ENCODE measurements at places on chromosomes 13 and 19.

- DNase-seq = no peak
These were observed 9.0 kb downstream of the PTH2 start for GRCh38 chr19:49414256-49414655.

DNA sequence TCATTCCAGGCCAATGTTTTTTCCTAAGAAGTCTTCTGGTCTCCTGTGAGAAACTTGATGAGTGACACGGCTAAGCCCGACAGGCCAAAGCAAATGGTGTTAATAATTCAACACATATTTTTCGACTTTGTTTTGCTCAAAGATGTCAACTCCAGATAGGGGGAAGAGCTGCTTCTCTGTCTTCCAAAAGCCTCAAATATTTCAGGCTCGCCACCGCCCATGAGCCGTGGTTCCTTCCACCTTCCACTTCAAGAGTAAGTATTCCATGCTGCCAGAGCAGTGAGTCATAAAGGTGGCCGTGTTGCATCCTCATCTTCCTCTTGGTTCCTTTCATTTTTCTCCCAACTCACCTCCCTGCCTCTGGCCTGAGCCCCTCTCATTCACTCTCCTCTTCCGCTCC is 272.6 kb downstream of the EFNB2 start:
- no peak for DNase-seq

- DNase-seq = no peak
These were observed 12.5 kb downstream of the PBX4 start for GRCh38 chr19:19606021-19606420.

GRCh38 chr13:105278943-105279381 is 1256.5 kb downstream of the EFNB2 start:
- DNase-seq = no peak

DNA sequence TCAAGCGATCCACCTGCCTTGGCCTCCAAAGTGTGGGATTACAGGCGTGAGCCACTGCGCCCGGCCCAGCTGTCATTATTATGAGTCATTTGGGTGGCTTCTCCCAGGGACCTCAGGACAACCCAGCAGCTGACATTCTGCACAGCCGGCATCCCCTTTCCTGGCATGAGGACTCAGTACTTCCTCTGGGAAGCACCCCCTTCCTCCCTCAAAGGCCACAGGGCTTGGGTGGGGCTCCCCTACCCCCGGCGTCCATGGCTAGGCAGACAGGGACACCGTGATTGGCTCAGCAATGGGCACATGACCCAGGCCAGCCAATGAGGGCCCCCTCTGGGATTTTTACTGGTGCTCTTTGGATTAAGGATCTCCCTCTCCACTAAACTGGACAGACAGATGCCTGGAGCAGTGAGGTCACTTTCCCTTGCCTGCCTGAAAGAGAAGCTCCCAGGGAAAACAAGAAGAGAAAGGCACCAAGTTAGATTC is 6.0 kb downstream of the KANK2 start:
- DNase-seq = no peak

DNA sequence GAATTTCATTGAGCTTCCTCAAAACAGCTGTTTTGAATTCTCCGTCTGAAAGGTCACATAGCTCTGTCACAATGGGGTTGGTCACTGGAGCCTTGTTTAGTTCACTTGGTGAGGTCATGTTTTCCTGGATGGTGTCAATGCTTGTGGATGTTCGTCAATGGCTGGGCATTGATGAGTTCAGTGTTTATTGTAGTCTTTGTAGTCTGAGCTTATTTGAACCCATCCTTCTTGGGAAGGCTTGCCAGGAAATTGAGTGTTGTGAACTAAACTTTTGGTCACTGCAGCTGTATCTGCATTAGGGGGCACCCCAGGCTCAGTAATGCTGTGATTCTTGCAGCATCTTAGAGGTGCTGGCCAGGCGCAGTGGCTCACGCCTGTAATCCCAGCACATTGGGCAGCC is 22.0 kb downstream of the BLOC1S3 start:
- DNase-seq = no peak

DNA sequence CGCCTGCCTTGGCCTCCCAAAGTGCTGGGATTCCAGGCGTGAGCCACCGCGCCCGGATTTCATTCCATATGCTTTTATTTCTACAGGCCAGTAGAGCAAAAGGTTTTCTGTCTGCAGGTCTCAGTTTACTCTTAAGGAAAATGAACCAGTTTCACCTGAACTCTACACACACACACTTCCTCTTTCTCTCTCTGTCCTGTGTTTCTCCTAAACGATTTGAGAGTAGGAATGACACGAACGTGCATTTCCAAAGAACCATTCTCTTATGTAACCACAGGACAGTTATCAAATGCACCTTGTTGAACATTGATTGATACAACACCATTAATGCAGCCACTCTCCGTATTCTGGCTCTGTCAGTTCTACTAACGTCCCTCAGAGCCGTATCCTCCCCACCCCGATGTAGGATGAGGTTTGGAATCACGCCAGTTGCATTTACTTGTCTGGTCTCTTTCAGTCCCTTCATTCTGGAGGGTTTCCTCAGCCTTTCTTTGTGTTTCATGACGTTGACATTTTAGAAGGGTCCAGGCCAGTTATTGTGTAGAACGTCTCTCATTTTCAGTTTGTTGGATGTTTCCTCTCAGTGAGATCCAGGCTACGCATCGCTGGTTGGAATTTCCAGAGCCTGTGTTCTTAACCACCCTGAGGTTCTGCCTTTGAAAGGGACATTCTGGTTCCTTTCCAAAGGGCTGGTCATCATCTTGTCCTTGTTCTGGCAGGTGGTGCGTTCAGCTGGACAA is 36.0 kb downstream of the BICRA start:
- no peak for DNase-seq

- no peak for DNase-seq
These were observed 4.8 kb upstream of the DPRX start for GRCh38 chr19:53626976-53627375.

GRCh38 chr13:44078806-44079376 is 199.2 kb downstream of the LACC1 start:
- no peak for DNase-seq

DNA sequence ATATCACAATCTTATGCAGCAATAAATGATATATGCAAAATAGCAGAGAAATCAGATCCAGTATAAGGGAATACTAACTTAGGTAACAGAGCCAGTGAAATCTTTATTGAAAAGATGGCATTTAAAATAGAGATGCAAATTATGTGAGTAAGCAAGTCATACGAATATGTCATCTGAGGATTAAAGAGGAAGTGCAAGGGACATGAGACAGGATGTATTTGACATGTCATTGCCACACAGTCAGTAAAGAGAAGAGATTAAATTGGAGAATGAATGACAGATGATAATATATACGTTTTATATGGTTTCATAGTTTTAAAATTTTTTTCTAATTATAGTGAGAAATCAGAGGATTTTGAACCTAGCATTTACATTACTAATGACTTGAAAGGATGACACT is 426.4 kb downstream of the SLITRK5 start:
- no peak for DNase-seq

DNA sequence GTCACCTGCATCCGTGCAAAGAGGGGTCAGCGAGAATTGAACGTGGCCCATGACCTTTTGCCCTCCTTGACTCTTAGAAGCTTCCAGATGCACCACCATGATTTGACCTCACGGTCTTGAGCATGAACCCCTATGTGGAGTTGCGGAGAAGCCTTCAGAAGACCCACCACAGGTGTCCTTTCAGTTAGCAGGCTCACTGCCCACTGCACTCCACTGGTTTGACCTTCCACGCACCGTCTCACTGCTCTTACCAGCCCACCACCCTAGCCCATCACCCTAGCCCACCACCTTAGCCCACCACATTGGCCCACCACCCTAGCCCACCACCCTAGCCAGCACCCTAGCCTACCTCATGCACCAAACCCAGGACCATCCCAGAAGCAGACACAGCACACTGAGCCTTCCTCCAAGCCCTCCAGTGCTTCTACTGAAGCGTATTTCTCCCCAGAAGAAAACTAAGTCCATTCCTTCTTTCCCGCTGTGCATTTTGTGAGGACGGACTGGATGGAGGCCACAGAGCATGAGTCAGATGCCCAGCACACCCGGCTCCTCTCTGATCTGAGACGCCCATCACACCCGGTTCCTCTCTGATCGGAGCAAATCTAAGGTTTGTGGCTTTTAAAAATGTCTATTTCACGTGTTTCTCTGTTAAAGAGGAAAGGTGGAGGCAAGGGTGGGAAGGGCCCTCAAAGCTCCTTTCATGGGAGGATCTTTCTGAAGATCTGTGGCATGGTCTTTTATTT is 45.8 kb downstream of the SOX1 start:
- no peak for DNase-seq

GRCh38 chr13:113793718-113794085 is 34.7 kb downstream of the TMEM255B start:
- DNase-seq = no peak

DNA sequence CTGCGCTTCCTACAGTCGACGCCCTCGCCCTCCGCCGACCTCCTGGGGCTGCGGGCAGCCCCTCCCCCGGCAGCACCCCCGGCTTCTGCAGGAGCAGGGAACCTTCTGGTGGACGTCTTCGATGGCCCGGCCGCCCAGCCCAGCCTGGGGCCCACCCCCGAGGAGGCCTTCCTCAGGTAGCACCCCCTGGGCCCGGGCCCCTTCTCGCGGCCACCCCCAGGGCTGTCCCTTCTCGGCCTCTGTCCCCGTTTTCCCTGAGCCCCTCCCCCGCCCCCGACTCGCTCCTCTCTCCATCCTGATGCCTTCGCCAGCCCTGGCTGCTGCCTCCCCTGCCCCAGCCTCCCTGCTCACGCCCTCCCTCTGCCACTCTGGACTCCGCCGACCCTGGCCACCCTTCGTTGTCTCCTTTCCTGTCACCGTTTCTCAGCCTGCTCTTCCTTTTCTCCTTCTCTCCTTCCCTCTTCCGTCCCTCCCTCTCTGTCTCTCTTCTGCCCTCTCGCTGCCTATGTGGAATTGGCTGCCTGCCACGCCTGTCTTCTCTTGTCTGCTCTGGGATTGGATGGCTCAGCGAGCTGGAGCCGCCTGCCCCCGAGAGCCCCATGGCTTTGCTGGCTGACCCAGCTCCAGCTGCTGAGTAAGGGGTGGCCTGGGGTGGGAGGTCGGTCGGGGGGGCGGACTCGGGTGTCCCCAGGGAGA is 11.0 kb downstream of the FUZ start:
- peak; percentile 98 for DNase-seq

DNA sequence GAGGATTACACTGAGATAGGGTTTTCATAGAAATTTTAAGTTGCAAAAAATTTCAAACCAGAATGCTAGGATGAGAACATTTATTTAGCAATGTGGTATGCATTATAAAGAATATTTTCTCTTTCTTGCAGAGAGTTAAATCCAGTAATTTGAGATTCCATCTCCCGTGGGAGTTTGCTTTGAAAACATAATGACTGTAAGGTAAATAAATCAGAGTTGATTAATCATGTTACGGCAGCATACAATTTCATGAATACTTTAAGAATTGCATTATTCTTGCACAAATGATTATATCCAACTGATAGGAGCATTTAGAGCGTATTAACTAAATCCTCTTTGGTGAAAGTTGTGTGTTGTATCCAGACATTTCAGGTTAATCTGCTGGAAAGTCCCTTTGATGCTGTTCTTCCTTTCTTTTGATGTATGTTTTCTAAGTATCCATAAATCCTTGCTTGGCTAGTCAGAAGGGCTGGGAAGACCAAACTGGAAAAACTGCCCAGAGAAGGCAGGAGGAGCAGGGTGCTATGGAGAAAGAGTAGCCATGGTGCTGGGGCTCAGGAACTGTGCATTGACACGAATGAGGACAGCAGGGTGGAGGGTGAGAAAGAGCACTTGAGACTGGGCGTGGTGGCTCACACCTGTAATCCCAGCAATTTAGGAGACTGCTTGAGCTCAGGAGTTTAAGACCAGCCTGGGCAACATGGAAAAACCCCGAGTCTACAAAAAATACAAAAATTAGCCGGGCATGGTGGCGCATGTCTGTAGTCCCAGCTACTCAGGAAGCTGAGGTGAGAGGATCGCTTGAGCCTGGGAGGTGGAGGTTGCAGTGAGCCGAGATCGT is 4.8 kb upstream of the GJA3 start:
- DNase-seq = no peak

- DNase-seq = no peak
These were observed 2.8 kb upstream of the FOSB start for GRCh38 chr19:45464852-45465441.

DNA sequence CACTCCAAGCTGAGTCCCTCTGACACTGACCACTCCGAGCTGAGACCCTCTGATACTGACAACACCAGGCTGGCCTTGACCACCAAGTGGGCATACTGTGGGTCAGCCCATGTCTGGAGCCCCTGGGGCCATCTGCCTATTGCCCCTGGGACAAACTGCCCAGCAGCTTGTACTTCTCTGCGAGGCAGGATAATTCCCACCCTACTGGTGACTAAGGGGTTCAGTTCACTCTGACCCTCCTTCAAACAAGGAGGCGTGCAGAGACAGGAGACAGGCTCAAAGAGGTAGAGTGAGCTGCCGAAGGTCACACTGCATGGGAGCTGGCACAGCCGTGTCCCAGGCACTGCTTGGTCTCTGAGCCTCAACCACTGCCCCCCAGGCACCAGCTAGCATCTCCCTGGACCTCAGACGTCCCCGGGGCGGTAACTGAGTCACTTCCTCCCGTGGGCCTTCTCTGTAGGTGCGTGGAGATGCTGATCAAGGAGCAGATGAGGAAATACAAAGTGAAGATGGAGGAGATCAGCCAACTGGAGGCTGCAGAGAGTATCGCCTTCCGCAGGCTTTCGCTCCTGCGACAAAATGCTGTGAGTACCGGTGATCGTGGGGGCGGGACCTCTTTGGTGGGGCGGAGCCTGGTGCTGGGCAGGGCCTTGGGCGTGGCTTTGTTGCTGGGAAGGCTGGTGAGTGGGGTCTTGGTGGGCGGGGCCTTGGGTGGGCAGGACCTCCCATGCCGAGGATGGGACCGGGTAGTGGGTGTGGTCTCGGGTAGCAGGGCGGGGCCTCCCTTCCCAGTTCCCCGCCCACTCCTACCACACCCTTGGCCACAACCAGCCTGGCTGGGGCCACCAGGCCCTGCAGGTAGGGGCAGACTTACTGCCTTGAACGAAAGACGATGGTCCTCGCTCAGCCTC is 5.8 kb upstream of the USE1 start:
- peak; percentile 19 for DNase-seq

GRCh38 chr19:31255174-31255799 is 93.9 kb downstream of the TSHZ3 start:
- DNase-seq = no peak
